Upper lobe of right lung (tissue), 1 donor: ENCODE measurements at places on chromosomes 1 and 21.

- peak overlapping the region; percentile 82 for H3K27ac ChIP-seq
- H3K27me3 ChIP-seq, result no peaks in the 10 kb centered on the region
- DNase-seq, result no peak
- peaks cover 51% of the 10 kb centered on the region for H3K4me1 ChIP-seq
Measured at GRCh38 chr1:228148196-228148861, 1.4 kb upstream of the GJC2 start.

DNA sequence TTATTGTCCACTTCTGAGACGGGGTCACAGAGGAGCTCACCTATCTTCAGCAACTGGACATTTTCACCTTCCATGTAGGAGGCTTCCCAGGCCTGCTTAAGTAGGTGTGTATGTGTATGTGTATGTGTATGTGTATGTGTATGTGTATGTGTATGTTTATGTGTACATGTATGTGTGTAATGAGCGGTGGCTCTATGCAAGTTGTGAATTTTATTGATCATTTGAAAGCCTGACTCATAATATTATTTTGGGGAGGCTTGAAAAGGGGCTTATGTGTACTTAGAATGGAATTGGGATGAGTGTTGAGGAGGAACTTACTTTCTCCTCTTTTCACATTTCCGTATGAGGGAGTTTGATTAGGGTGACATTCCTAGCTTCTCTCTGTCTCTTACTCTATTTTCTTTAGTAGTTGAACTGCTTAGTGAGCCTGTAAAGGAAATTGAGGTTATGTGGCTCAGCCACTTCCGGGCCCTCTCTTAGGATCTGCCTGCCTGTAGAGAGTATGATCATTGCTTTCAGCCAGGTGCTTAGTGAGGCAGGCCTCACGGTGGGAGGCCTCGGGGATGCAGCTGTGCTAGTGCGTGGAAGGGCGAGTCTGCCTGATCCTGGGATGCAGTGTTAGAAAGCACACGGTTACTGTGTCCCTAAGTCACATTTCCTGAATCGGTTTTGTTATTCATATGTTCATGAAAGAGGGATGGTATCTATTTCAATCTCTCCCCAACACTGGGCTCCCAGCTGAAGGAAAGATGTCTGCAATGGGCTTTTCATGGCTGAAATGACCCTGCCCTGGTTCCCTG, 61.0 kb downstream of the IER5 start:
- H3K4me1 ChIP-seq, result peaks cover 30% of the 10 kb centered on the region
- H3K27me3 ChIP-seq, result no peaks in the 10 kb centered on the region

GRCh38 chr1:171841931-171842761, 848 bp downstream of the DNM3 start:
- peak overlapping the region; percentile 87 for H3K4me3 ChIP-seq
- H3K27me3 ChIP-seq, result no peaks in the 10 kb centered on the region
- peak overlapping the region; percentile 84 for H3K27ac ChIP-seq
- no peaks in the 10 kb centered on the region for H3K36me3 ChIP-seq
- no peaks in the 10 kb centered on the region for H3K4me1 ChIP-seq
- DNase-seq, result peak; percentile 63

DNA sequence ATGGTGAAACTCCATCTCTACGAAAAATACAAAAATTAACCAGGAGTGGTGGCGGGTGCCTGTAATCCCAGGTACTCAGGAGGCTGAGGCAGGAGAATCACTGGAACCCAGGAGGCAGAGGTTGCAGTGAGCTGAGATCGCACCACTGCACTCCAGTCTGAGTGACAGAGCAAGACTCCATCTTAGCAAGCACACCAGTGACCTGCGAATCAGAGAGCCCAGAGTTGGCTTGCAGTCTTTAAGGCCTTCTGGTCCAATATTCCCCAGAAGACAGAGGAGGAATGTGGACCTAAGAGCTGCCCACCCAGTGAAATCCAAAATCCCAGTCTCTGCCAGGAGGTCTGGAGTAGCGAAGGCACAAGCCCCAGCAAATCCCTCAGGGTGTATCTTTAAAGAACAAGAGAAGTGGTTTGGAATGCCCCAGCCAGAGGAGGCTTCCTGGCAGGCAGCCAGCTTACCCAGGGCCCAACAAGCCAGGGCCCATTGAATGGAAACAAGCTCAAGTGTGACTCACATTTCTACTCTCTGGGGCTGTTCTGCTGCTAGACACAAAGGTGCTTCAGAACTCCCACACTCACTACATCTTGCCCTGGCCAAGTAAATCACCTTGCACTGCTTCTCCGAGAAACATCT, 23.9 kb downstream of the GPR161 start:
- no peak overlapping the region for H3K4me3 ChIP-seq
- no peaks in the 10 kb centered on the region for H3K27me3 ChIP-seq
- H3K27ac ChIP-seq, result no peak overlapping the region
